ENCODE measurements at places on chromosomes 5 and 9.

DNA sequence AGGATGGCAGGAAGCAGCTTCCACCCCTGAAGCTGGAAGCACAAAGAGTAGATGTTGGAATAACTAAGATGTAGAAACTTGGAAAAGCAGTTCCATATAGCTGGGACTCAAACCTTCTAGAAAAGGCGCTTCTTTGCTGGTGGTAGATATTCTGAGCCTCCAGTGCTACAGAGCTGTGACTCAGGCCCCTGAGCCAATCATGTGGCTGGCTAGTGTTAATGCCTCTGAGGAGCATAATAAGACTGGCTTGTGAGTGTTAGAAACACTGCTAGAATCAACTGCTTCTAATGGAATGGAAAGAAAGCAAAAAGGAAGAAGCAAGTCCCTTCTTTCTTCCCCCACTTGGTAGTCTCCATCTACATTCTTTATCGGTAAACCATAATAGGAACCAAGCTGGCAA, 234.2 kb upstream of the DMAC1 start:
- DNase-seq, result no peak

DNA sequence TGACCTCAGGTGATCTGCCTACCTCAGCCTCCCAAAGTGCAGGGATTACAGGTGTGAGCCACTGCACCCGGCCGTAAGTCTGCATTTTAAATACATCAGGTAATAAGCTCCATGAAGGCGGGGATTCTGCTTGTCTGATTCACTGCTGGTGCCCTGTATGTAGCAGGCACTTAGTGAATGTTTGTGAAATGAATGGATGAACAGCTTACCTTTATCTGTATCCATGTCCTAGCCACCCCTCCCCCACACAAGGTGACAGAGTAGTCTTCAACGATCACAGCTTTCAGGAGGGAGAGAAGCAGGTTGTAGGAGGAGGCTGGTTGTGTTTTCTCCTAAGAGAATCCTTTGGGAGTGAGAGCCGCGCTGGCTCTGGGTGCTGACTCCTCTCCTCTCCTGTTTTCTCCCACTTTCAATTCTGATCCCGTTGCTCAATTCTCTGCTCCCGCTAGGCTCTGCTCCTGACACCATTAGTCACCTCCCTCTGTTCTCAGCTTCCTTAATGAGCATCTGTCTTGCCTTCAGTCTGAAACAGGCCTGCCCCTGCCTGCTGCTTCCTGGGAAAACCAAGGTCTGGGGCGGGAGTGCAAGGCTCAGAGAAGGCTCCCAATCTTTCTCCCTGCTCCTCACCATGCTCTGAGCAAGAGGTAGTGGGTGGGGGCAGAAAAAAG, 88.8 kb upstream of the CTNNA1 start:
- DNase-seq, result no peak

GRCh38 chr5:15103130-15103529, 231.6 kb upstream of the ANKH start:
- no peak for DNase-seq

GRCh38 chr5:31359839-31360238, 166.4 kb downstream of the CDH6 start:
- DNase-seq, result no peak

DNA sequence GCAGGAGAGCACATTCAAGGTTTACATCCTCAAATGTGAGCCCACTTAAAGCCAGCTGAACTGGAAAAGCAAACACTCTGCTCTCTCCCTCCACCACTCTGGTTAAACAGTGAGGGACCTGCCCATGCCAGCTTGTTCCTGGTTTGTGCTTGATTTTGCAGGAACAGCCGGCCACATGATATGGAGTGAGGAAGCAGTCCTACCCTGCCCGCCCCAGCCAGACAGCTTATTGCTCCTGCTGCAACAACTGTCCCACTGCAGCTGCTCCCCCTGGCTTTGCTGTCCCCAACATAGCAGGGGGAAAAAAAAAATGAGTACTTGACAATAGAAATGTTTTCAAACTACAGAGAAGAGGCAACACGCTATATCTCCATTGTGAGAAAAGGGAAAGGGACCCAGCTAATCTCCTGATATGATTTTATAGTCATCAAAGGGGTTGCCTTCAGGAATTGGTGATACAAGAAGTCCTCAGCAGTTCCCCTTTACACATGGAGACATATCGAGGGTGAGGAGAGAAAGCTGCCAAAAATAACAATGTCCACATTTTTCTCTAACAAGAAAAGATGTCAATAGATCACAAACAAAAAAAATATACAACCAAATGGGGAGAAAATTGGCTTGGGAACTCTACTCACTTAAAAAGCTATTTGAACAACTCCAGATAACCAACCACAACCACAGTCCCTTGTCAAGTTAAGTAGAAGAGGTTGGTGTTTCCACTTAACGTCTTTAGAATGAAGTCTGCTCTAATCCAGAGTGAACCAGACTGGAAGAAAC, 4.6 kb downstream of the MYO10 start:
- DNase-seq, result no peak

DNA sequence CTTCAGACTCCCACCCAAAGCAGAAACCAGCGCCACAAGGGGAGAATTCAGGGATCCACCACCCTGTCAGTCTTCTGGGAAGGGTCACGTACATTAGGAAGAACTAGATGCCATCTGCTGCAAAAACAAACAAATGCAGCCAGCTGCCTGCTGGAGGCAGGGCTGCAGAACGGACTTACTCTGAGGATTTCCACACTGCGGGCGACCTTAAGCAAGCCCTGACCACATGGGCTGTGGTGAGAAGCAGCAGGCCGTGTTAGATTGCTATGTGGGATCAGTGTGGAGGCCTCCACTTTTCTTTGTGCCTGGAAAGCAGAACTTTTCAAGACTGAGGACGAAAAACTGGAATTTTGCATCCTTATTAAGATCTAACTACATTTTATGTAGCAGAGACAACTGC, 13.4 kb upstream of the LTC4S start:
- DNase-seq, result no peak

DNA sequence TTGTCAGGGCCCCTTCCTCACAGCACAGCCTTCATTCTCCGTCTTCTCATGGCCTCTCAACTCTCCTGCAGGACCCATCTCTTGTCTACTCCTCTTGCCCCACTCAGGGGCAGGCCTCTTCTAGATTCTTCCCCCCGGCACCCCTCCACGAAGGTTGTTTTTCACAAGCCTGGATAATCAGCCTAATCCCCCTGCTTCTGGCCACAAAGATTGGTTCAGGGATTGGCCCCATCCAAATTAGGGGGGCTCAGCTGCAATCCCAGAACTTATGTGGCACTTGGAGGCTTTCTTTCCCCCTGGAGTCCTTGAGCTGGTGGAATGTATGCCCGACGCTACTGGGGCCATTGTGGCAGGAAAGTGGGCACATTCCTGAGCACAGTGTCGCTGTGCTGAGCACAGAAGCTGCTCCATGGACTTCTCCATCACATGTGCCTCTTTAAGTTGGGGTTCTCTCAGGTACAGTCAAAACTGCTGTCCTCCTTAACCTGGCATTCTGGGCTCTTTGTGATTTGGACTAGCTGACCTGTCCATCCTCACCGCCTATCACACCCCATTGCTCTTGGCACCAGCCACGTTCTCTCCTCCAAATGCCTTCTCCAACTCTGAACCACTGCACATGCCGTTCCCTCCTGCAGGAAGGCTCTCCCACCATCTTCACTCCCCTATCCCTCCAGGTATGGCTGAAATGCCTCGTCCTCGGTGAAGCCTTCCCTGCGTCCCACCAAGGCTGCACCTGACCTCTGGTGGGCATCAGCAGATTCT, 66.8 kb upstream of the RNF130 start:
- DNase-seq, result no peak

DNA sequence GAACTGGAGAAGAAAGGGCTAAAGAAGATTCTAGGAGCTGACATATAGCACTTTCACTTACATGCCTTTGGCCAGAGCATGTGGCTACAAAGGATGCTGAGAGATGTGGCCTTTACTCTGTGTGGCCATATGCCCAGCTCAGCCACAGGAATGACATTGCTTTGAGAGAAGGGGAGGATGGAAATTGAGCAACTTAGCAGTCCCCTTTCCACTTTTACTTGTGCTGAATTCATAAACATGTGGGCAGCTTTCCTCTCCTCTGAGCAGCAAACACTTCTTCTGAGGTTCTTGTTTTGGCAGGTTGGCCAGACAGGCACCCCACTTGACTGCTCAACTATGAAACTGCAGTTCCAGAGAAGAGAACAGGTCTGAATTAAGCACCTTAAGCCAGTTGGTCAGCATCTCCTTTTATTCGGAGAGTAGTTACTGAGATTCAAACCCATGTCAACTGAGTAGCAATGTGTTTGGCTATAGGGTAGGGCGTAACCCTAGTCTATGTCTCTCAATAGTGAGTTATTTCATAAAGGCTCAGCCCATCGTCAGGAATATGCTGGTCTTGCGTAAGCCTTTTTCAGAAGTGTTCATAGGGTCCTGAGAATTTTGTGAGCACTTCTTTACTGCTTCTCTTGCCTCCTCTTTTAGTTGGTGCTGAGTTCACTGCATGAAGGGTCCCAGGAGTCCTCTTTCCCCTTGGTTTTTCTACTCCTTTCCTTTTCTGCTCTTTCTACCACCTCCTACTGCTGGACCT, 134.5 kb downstream of the PALM2AKAP2 start:
- peak; percentile 34 for DNase-seq

DNA sequence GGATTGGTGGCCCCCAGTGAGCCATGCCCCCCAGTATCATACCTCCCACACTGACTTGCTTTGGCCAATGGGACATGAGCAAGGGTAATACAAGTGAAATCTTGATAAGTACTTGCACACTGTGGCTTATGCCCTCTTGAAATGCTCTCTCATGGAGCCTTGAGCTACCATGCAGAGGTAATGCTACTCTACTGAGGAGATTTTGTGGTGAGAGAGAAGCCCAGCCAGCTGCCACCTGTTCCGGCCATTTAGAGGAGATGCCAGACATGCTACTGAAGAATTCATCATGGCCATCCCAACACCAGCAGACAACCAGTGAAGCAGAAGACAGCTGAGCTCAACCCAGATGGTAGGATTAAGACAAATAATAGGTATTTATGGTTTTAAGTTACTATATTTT, 299.5 kb downstream of the MEF2C start:
- DNase-seq, result no peak

- DNase-seq, result no peak
These were observed 106.9 kb downstream of the GLDC start for GRCh38 chr9:6538666-6539071.

- DNase-seq, result no peak
These were observed 41.4 kb upstream of the CTNNA1 start for GRCh38 chr5:138711811-138712210.

DNA sequence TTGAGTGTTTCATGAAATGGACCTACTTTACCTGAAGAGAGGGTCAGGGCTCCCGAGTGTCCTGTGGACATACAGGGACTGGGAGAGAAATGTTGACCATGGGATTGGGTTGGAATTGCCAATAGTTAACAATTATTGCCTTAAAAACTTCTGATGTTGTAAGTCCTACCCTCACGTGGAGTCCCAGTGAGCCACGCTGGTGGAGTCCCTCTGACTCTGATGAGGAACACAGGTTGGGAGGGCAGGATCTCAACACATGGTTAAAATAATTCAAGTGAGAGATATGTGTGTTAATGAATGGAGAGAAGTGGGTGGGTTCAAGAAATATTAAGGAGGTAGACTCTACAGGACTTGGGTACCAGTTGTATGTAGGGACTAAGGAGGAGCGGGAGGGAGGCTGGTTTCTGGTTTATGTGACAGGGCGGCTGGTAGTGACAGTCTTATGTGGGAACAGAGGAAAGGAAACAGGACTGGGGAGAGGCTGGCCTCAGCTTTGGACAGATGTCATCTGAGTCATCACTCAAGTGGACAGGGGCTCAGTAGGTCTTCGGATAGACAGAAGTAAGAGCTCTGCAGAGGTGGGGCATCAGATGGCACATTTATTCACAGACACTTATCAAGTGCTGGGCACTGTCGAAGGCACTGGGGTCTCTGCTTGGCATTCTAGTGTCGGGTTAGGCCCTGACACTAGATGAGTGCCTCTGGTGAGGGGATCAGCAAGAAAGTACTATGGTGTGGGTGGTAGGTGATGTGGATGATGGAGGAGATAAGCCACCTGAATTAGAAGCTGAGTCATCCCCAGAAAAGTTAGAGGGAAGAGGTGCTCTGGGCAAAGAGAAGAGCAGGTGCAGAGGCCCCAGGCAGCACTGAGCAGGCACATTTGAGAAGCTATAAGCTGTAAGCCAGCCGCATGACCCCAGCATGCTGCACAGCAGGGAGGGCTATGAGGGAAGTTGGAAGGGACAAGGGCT, 27.2 kb downstream of the MAML1 start:
- DNase-seq, result no peak

- no peak for DNase-seq
These were observed 92.5 kb downstream of the TLE1 start for GRCh38 chr9:81596679-81597418.

- no peak for DNase-seq
These were observed 417.3 kb downstream of the TLE4 start for GRCh38 chr9:79989079-79989478.

DNA sequence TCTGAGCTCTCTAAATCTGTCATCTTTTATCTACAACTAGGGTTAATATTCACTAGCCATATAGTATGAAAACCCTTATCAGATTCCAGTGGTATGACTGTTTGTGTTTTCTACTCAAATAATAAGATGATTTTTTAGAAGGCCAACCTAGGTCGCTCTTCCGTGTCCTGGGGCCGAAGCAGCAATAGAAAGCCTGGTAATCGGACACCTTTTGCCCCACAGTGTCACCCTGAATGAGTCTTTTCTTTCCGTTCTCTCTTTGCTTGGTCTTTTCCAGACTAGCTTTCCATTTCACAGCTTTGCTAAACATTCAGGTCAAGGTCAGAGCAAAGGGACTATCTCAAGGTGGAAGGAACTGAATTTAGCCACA, 243.3 kb upstream of the ANKRD55 start:
- no peak for DNase-seq

- no peak for DNase-seq
These were observed 53.3 kb downstream of the PLCXD3 start for GRCh38 chr5:41457094-41457493.

DNA sequence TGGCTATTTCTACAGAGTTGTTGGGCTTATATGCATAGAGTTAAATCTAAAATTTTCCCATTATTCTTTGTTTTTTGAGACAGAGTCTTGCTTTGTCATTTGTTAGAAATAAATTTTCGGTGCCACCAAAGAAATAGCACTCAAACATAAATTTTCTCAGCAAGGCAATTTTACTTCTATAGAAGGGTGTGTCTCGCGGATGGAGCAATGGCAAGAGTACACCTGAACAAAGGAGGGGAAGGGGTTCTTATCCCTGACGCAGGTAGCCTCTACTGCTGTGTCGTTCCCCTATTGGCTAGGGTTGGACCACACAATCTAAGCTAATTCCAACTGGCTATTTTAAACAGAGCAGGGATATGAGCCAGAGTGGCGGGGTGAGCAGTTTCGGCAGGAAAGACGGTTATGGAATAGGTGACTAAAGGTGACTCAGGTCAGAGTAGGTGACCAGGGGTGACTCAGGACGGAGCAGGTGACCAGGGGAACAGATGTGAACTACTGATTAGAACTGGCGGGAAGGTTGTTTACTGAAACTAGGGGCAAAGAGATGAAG, 57.2 kb downstream of the C9orf85 start:
- DNase-seq, result no peak
